Skin of body (tissue), 3 donors: ENCODE measurements at places on chromosomes 3 and 15.
A peak's percentile ranks its signal among the peaks of the same experiment; 100 is the strongest.

DNA sequence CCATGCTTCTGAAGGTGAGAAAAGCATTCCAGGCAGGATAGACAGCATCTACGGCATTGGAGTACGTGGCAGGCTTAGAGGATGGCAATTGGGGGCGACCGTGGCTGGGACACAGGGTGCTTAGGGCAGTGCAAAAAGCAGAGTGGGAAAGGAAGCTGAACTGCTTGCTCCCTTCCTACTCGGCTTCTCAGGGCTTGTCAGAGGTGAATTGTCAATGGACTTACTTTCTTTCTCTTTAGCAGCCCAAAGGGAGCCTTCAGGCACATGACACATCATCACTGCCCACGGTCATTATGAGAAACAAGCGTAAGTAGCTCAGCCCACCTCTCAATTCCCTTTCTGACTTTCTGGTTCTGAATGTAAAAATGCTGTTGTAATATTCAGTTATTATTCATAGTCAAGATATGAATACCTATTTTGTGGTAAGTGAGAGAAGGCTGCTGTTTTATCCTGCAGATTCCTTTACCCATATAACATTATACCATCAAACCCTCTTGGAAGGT is 84.3 kb downstream of the KLHL25 start:
- DNase-seq: no peak

GRCh38 chr3:29936054-29936453 is 655.2 kb downstream of the RBMS3 start:
- DNase-seq: no peak

GRCh38 chr3:172294223-172294806 is 153.9 kb downstream of the GHSR start:
- DNase-seq: no peak

GRCh38 chr15:63004211-63004610 is 38.3 kb upstream of the TPM1 start:
- DNase-seq: no peak

- no peak for DNase-seq
Observed at GRCh38 chr3:53103397-53104296, 26.6 kb downstream of the RFT1 start.

DNA sequence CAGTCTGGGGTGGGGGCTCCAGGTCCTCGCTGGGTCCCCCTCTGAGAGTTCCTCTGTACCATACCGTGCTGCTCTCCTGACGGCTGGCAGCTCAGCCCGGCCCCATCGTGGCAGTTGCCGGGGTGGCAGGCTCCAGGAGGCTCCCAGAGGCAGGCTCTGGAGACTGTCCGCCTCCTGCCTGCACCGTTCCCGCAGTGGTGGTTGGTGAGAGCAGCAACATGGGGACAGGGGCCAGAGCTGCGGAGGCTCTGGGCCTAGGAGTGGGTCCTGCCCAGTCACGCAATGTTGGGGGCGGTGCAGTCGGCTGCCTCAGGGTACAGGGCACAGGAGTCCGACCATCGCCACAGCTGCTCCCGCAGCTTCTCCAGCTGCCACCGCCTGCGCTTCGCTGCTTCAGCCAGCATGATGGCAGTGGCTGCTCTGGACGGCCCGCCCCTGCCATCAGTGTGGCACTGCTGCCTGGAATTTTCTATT is 492.7 kb downstream of the AGBL1 start:
- no peak for DNase-seq

DNA sequence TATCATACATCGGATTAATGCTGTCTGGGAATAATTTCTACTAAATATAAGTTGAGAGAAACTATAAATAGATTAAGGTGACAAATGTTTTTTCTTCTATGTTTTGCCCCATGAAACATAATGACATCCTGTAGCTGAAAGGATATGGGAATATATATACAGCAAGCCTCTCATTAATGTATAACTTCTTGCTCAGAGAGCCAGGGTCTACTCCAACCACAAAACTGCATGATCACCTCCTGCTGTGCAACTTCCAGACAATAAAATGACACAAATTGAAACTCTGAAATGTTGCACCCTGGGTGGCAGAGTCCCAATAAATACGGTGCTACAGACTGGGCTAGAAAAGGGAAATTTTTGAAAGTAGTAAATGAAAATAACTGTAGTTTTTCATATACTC is 571.9 kb upstream of the CBLB start:
- no peak for DNase-seq

- DNase-seq: peak; percentile 94
Observed at GRCh38 chr3:185062191-185062590, 90.7 kb downstream of the C3orf70 start.

- no peak for DNase-seq
Observed at GRCh38 chr3:39432342-39432741, 25.8 kb downstream of the RPSA start.

DNA sequence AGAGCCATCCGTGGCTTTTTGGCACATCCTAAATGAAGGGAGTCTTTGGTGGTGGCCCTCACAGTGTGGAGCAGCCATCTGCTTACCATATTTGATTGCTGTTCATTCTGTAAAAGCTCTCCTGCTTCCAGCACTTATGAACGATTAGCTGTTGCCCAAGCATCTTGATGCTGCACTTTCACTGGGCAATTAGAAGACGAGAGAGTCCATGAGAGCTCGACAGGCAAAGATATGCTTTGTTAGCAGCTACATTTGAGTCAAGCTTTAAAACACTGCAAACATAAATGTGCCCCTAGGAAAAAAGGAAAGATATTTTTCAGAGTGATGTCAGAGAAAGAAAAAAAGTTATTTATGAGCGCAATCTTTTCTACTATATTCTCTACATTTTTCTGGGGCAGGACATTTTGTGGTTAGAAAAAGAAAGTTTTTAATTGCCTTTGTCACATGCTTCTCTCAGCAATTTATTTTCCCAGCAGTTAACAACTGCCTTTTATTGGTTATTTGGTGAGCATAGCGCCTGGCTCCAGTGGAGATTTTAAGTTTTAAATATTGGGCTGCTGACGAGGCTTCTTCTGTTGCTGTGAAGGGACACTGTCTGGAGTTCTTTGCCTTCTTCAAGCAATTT is 468.4 kb downstream of the C3orf38 start:
- DNase-seq: peak; percentile 69

- no peak for DNase-seq
Observed at GRCh38 chr3:105351821-105352220, 14.9 kb upstream of the ALCAM start.

DNA sequence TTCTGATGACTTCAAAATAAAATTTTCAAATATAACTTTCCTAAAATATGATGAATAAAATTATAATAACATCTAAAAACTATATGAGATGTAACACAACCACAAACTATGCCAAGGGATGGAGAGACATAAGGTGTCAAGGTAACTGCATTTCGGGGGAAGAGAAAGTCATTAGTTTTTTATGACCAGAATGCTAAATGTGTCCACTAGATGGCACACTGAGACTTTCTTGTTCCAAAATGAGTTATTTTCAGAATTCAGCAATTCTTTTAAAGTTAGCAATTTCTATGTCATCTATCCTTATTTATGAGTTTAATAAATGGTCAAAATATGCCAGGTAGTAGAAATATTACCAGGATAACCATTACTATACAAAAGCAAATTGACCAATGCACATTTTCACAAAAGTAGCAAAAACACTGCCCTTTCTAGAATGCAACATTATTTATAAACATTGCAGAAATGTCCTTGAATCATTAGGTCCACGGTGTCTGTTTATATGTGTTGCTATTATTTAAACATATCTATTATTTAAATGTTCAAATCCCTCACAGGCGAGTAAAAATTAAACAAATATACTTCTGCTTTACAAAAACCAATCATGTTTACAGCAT is 374.2 kb downstream of the PLCL2 start:
- DNase-seq: peak; percentile 24

- DNase-seq: peak; percentile 67
Observed at GRCh38 chr15:43517354-43518196, at the start of gene MAP1A. Gene MAP1A (plus strand): TSS chr15:43517608. CDS start chr15:43521474, 3,866 bp downstream.

DNA sequence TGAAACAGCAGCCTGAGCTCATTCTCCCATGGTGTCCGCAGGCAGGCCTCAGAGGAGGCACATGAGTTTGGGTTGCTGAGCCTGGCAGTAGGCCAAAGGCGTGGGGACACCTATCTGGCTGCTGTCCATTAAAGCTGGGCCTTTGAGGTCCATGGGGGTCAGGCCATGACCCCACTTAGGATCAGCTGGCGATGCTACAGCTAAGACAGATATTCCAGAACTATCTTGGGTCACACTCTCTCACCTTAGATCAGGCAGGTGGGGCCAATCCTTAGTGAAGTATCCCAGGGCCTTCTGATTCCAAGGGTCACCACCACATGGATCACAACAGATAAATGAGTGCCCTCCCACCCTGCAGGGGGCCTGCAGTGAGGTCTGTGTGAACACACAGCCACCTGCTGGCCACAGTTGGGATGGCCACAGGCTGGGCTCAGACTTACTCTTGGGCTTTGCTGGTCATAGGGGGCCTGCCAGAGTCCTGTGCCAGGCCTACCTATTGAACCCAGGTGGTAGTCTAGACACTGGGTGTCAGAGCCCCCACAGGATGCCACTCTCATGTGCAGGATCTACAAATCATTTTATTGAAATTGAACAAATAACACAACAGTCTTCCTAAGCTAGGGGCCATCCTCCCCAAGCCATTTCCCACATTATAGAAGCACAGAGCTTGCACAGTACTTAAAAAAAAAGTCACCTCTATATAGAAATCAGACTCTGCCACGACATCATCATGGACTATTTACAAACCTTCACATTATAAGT is 2.0 kb upstream of the HYAL2 start:
- no peak for DNase-seq

GRCh38 chr3:107250221-107250620 is 127.0 kb upstream of the CCDC54 start:
- DNase-seq: no peak

DNA sequence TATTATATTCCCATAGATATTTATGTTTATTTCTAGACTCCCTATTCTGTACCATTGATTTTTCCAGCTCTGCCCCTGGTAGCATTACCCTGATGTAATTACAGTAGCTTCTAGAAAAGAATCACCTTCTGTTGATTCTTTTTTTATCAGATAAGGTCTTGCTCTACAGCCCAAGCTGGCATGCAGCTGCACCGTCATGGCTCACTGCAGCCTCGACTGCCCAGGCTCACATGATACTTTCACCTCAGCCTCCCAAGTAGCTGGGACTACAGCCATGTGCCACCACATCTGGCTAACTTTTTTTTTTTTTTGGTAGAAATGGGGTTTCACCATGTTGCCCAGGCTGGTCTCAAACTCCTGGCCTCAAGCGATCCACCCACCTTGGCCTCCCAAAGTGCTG is 41.8 kb downstream of the SLC24A1 start:
- no peak for DNase-seq

- no peak for DNase-seq
Observed at GRCh38 chr15:89335298-89336041, 846 bp upstream of the POLG start.

DNA sequence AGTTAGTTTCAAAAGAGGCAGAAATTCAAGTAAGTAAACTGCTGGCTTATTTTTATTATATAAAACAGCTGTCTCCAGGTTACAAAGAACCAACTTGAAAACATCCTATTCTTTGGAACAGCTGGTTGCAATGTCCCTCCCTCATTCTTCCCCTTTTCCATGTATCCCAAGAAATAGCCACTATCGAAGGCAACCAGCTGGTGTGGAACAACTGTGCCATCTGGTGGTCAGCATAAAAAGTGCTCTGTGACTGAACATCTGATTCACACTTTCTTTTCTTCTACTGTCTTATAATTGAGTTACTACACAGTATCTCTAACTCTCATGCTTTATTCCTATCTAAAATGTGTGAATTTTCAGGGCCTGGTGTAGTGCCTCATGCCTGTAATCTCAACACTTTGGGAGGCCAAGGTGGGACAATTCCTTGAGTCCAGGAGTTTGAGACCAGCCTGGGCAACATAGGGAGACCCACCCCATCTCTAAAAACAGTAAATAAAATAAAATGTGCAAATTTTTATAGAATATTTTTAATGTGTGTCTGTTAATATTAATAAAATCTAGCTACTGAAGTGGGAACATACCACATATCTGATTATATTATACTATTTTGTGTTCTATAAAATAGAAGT is 9.6 kb downstream of the OSBPL11 start:
- DNase-seq: peak; percentile 63

- DNase-seq: no peak
Observed at GRCh38 chr3:96619475-96619874, 194.9 kb upstream of the EPHA6 start.

- DNase-seq: no peak
Observed at GRCh38 chr3:195236801-195237570, 34.0 kb downstream of the XXYLT1 start.

GRCh38 chr3:46010519-46011113 is 15.0 kb upstream of the FYCO1 start:
- DNase-seq: no peak

DNA sequence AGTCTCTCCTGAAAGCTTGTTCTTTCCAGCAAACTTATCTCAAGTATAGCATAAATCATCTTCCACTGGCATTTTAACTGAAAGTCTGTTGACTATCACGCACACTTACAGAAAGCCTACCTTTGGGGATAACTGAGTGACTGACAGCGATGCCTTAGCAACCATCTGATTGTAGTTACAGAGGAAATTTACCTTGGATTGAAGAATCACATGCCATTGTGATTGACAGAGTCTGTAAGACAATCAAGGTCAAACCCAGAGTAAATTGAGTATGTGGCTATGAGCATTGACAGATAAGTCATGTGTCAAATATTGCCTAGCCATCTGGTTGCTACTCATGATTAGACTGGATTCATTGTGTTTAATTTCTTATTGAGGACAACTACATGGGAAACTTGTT is 82.0 kb downstream of the CNTN4 start:
- no peak for DNase-seq

GRCh38 chr3:150399060-150399459 is 9.0 kb upstream of the TSC22D2 start:
- DNase-seq: no peak

DNA sequence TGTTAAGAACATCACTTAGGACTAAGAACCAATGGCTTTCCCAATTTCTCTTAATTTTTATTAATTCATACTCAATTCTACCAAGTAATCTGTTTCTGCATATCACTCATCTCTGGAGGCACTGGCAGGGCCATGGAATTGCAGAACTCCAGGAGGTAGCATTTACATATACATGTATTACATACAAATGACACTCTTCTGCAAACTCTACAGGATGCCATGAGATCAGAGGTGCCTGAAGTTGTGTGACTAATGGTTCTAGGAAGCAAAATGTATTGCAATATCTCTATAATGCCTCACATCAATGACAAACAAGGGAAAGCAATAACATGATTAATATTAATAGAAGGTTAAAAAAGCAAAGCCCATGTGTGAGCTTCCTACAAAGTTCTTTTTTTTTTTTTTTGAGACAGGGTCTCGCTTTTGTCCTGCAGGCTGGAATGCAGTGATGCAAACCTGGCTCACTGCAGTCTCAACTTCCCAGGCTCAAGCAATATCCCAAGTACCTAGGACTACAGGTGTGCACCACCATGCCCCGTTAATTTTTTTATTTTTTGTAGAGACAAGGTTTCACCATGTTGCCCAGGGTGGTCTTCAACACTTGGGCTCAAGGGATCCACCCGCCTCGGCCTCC is 33.0 kb downstream of the DENND6A start:
- no peak for DNase-seq

- DNase-seq: no peak
Observed at GRCh38 chr15:49926740-49927139, 192.3 kb downstream of the ATP8B4 start.

GRCh38 chr3:65130782-65131181 is 443.0 kb upstream of the ADAMTS9 start:
- DNase-seq: no peak
